ENCODE measurements at places on chromosomes 2 and 18.

- DNase-seq: no peak
These were observed 22.9 kb downstream of the GRP start for GRCh38 chr18:59242906-59243305.

- no peak for DNase-seq
These were observed 1249.2 kb upstream of the ZEB2 start for GRCh38 chr2:145769011-145769716.

- DNase-seq: no peak
These were observed 219.0 kb downstream of the SH3BP4 start for GRCh38 chr2:235170536-235171521.

GRCh38 chr2:158650646-158651357 lies 144.3 kb upstream of the DAPL1 start:
- no peak for DNase-seq

GRCh38 chr2:163453920-163454319 lies 281.9 kb downstream of the FIGN start:
- no peak for DNase-seq

DNA sequence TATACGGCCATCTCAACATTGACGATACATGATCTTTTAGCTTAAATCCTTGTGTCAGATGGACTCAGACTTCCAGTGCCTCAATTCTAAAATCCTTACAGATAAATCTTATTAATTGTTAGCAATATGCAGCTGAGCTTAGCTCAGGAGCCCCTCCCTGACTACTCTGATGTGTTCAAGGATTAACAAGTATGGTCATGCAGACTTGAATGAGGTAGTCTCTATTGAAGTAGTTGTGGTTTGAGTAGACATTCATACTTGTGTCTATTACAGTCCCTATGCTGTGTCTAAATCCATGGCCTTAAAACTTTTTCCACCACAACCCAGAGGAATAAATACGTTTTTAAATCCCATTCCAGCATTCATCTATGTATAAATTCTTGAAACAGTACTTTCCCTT lies 119.5 kb downstream of the NUP35 start:
- no peak for DNase-seq

GRCh38 chr18:8603663-8604520 lies 5.3 kb upstream of the RAB12 start:
- DNase-seq: no peak

DNA sequence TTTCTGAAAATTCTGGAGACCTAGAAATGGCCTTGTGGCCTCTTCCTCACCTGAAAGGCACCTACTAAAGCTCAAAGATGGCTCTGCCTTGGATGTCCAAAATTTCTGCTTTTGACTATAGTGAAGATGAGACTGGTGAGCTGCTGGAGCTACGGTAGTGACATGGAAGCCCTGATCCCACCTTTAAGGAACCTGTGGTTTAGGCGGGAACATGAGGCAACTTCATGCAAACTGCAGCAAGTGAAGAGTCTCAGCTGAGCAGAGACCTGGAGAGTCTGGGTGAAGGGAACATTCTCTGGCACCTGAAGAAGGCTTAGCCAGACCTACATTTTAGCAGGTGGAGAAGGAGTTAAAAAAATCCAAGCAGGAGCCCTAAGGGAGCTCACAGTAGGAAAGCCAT lies 40.0 kb downstream of the GORASP2 start:
- no peak for DNase-seq

DNA sequence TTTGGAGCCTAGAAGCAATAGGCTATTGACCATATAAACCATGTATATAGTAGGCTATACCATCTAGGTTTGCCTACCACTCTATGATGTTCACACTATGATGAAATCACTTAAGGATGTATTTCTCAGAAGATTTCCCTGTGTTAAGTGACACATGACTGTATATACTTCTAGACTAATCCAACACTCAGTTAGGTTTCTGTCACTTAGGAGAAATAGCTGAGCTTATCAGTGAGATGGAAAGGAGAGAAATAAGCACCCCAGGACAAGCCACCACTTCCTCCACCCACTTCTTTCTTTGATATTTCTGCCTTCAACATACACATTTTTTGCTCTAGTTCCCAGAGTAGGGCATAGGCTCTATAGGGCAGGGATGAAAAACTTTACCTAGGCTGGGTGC lies 7.8 kb downstream of the PECR start:
- no peak for DNase-seq

DNA sequence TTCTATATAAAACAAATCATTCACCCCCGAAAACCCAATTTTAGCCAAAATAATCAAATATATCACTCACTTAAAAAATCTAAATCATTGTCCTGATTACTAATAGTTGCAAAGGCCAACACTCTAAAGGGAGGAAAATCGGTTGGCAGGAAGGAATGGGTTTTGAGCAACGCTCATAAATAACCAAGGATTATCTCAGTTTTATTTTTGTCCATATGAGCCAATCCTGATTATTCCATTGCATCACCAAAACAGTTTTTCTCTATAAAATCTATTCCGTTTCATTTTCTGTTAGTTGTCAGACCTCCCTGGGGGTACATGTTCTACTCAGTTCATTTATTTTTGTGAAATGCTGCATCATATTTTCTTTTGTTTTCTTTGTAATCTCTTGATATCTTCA lies 174.1 kb downstream of the LRATD1 start:
- no peak for DNase-seq

DNA sequence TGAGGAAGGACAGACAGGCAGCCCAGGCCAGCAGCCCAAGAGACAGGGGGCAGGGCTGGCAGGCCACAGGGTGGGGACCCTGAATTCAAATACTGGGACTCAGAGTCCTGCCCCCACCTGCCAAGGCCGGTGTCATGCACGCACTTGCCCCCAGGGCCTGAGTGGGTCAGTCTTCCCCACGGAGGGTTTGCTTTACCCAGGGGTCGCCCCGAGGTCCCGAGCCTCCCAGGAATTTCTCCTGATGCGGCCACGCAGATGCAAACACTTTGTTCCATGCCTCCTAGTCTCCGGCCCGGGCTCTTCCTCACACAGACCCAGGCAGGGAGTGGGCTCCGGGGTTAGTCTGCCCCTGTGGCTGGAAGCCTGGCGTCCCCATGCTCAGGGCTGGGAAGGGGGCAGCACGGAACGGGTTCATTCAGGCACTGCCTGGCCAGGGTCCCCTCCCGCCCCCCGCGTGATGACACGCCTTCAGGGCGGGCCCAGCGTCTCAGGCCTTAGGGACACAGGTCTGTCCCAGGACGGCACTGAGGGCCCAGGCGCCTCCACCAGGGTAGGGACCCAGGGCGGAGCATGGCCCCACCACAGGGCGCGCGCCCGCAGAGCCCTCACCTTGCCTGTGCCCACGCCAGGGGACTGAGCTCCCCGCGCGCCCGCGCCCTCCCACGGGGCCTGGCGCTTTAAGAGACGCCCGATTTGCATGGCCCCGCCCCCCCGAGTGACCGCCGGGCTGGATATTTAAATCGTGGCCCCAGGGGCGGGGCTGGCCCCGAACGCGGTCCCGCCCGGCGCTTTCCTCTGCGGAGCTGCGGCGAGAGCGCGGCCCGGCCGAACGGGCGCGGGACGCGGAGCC lies at the start of gene SNED1:
Gene SNED1, plus strand, starts transcription at position 763 of the 850 bp plus-strand sequence. CDS start 220 bp downstream, outside the sequence.
- DNase-seq: peak; percentile 69

GRCh38 chr2:129061069-129061768 lies 742.6 kb upstream of the HS6ST1 start:
- DNase-seq: no peak

DNA sequence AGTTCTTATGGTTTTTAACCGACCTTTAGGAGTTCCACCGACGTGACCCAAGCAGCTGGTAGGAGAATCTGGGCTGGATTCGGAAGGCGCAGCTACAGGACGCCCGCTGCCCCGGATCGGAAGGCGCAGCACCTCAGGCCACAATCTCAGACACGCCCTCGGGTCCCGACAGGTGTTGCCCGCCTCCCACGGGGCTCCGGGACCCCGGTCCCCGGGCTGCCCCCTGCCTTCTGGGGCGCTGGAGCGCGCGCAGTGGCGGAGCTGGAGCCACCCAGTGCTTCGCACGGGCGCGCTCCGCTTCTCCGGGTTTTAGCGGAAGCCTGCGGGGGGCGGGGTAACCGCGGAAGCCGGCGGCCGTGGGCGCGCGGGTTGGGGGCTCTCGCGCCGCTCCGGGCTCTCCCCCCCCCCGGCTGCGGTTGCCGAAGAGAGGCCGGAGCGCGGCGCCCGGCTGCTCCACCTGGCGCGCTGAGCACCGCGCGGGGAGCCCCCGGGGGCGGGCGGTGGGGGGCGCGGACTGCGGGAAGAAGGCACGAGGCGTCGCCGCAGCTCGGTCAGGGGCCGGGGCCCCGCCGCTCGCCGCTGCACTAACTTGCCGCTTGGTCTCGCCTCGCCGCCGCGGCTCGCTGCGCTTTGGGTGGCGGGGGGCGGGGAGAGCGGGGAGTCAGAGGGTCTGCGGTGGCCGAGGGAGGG lies 718.8 kb downstream of the DPP10 start:
- no peak for DNase-seq

DNA sequence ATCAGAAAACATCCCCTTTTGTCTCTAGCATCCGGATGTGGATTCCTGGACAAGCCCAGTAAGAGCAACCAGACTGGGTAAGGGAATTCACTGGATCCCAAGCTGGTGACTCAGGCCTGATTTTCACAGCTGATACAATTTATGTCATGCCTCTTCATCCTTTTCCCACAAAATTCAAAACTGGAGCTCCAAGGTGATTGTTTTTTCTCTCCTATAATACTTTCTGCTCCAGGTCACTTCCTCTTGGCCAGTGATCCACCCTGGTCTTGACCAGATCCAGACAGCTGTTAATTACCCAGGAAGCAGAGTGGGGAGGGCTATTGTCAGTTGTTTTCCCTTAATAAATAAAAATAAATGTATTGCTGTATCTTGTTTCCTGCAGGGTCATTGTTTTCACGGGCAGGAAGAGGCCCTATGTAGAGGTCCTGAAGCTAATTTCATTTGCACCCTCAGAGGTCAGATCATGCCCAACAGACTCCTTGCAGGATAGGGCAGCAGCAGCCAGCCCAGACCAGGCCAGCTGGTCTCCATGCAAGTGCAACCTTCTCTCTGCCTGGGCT lies 57.6 kb downstream of the EVA1A start:
- no peak for DNase-seq

- no peak for DNase-seq
These were observed 23.6 kb upstream of the GLS start for GRCh38 chr2:190856985-190857384.

GRCh38 chr2:226407135-226407534 lies 392.5 kb downstream of the IRS1 start:
- DNase-seq: no peak

DNA sequence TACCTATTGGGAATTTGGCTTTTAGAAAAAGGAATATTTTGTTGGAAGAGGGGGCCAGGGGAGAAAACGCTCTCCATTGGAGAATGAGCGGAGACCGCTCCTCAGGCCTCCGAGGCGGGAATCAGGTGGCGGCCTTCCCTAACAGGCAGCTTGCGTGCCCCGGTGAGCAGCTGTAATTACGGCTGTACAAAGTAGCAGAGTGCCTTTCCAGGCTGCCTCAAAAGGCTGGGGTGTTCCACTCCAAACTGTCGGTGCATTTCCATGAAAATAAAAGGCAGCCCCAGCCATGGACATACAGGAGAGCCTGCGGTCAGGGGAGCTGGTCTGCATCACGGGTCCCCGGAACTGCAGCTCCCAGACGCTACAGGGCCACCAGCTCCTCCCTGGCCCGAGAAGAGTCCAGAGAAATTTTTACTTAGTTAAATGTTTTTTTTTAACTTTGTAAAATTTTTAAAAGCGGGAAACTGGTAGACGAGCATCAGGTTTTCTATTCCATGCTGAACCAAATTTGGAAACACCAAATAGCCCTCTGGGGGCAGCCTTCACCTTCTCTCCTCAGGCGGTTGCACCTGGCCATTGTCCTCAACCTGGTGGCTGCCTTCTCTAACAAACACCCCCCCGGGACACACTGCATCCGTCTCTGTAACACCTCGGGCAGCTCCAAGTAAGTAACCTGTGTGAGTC lies 209.3 kb upstream of the SALL3 start:
- no peak for DNase-seq

- DNase-seq: no peak
These were observed 36.1 kb downstream of the TRAK2 start for GRCh38 chr2:201415149-201415548.

DNA sequence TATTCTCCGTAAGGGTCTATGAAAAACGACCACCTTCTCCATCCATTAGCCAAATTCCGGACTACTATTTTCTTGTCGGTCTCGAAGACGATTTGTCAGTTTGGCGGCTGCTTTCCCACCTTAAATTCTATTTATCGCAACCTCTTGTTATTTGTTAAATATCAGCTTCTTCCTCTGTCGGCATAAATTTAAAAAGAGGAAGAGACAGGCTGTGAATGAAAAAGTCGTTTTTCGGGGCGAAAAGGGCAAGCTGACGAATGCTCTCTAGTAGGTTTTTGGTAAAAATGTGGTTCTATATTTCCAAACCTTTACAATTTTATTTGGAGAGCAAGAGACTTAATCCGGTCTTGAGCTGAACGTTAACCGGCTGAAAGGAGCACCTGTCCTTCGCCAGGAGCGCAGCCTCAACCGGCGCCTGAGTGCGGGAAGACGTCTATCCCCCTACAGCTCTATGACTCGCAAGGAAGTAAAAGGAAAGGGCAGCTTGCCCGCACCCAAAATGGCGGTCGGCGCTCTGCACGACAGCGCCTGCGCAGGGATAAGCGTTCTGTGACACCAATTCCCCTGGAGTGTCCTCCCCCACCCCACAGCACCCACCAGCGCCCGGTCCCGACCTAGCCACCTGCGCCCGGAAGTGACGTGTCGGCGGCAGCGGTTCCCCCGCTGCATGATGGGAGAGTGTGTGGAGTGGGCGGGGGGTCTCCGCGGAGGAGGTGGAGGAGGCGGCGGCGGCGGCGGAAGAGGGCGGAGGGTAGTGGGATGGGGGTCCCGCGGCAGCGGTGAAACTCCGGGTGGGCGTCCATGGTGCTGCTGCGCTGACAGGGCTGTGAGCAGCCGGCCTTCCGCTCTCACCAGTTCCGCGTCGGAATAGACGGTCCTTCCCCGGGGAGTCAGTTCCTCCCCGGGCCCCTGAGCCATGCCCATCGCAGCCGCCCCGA lies at the start of gene AFTPH:
Gene AFTPH, plus strand, starts transcription at position 663 of the 938 bp plus-strand sequence. CDS start 27,147 bp downstream, outside the sequence.
- peak; percentile 99 for DNase-seq

DNA sequence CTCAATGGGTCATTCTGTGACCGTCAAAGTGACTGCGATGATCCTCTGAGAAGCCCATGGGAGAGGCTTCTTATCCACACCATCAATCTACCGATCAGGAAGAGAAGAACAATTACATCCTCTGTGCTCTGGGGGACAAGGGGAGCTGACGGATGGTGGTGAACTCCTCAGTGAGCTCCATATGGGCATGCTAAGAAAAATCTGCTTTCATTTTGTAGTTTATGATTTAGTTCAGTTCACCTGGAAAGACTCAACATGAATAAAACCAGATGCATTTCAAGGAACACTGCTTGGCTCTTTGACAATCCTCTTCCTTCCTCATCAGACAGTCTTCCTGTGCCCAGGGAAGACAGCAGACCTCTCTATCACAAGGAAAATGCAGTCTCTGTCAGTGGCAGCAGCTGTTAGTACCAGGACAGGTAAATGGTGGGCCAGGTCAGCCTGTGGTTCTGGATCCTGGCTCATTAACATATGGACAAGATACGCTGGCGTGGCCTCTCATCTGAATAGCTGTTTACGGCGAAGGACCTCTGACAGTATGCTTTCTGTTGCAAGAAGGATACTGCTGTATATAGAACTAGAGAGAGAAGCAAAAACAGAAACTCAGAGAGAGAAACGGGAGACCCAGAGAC lies 176.9 kb downstream of the BCL2 start:
- no peak for DNase-seq

GRCh38 chr18:48705043-48705442 lies 166.2 kb downstream of the CTIF start:
- DNase-seq: no peak
